Urinary bladder (tissue), 4 donors: ENCODE measurements at places on chromosomes 5 and 9. TPM values are rescaled to one million over a fixed set of nuclear protein-coding genes. Genes with fewer than 3 reads are reported as not detected.

GRCh38 chr5:181120306-181120705, 10.7 kb downstream of the OR2V1 start:
- DNase-seq = no peak

GRCh38 chr5:68332556-68332955, 117.0 kb downstream of the PIK3R1 start:
- no peak for DNase-seq

- no peak for DNase-seq
Measured at GRCh38 chr9:97695995-97696802, 941 bp downstream of the XPA start.

GRCh38 chr5:157616785-157617184, 35.5 kb downstream of the SOX30 start:
- no peak for DNase-seq

GRCh38 chr5:168850683-168851082, 271.5 kb upstream of the PANK3 start:
- no peak for DNase-seq

Gene SURF1
- total RNA-seq = 10.5 TPM

DNA sequence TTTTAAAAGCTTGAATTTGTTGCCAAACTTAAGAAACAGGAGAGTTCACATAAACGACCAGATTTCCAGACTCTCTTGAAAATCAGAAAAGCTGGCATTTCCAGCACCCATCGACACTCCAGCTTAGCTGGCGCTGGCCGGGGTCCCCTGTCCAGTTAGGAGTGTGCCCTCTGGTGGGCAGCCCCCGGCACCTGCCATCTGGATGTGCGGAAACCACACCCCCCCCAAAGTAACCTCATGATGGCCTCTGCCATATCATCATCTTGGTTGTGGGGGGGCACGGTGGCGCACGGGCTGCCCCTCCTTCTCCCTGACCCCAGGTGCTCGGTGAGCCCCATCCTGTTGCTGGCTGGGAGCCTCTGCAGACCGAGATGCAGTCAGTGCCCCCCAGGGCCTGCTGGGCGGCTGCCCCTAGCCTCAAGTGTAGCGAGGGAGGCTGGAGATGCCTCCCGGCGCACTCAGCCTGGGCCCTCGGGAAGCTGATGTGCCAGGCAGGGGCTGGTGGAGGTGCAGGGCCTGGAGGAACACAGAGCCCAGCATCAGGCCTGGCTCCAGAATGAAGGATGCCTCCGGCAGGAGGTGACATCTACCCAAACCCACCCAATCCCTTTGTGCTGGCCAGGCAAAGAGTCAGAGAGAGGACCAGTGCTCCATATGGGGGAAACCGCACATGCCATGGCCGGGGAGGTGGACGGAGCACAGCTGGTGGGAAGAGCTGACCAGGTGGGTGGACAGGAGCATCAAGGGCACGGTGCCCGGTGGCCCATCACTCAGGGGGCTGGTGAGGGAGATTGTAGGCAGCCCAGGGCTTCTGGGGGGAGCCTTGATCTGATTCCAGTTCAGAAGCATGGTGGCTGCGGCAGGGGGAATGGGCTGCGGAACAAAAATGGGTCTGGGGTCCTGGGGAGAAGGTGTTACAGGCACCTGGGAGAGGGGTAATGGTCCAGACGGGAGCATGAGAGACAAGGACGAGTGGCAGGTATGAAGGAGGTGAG, 70.6 kb downstream of the ADAMTS2 start:
- no peak for DNase-seq

DNA sequence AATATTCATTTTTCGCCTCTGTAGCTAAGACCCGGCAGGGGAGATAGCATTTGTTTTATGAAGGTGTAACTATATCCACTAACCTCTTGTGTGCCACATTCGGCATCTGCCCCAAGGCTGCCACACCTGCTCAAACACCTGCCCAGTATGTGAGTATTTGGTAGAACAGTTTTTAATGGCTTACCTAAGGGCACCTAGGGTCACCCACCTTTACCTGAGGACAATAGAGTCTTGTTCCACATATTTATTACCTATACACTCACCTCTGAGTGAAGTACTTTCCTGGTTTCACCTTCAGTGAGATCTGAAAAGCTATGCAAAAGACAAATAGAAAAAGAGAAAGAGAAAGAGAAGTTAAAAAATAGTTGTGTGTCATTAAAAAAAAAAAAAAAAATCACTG, 68.0 kb upstream of the PIP5K1B start:
- DNase-seq = no peak
